ENCODE measurements at places on chromosomes 3 and 15.

- DNase-seq = no peak
Measured at GRCh38 chr3:102525624-102526023, 90.8 kb downstream of the ZPLD1 start.

GRCh38 chr3:75254685-75255084 is 409.4 kb upstream of the FRG2C start:
- DNase-seq = no peak

DNA sequence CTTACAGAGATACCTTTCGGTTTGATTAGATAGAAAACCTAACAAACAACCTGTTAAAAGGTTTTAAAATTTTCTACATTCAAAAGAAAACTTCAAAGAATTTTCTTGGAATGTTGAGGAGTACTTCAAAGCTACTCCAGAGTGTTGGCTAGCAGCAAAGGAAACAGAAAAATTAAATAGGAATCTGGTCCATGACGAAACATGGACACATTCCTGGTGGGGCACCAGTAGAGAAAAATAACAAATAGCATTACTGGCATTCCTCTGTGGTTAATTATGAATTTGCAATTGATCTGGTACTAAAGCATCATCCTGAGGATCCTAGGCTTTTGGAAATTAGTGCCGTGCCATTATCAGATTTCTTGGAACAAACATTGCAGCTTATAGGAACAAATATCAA is 59.5 kb upstream of the DPPA4 start:
- DNase-seq = no peak

DNA sequence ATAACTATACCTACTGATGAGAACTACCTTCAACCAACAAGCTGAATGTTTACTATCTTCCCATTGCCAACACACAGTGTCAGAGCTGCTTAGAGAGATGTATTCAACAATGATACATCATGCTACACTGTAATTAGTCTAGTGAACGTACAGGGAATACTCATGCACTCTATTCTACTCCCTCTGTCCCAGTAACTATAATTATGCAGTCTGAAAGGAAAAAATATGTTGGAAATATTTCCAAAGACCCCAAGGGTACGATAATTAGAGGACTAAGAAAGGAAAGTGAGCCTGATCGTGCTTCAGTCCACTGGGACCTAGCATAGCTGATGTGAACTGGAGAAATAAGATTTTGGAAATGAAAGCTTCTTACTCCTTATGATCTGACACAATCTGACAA is 36.9 kb upstream of the FSIP1 start:
- DNase-seq = no peak

- no peak for DNase-seq
Measured at GRCh38 chr15:31090766-31091165, 10.8 kb downstream of the TRPM1 start.

GRCh38 chr3:100151024-100151707 is 36.9 kb upstream of the FILIP1L start:
- DNase-seq = no peak

- DNase-seq = no peak
Measured at GRCh38 chr3:49805897-49806701, 3.0 kb downstream of the INKA1 start.

- DNase-seq = no peak
Measured at GRCh38 chr3:25884981-25885380, 95.1 kb downstream of the OXSM start.

DNA sequence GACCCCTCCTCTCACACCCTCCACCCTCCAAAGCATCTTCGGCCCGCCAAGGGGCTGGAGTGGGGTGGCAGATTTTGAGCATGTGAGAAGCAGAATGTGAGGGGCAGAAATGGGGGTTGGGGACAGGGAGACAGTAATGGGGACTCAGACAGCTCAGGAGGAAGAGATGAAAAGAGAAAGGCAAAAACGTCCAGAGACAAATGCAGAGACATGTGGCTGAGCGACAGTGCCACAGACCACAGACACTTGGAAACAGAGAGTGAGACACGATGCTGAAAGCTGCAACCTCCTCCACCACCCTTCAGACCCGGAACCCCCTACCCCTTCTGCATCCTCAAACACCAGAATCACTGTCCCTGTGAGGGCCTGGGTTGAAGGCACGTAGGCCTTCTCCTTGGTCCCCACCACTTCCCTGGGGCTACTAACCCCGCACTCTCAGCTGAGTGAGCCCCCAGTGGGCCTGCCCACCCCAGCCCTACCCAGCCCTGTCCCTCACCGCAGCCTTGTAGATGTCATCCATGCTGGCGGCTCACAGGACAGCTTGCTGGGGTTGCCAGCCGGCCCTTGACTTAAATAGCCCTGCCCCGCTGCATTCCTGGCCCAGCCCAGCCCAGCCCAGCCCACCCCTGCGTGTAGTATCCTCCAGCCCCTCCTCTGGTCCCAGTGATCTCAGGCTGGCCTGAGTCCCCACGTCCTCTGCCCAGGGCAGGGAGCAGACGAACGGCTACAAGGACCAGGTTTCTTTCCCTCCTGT is at the start of gene TNNC1:
Gene TNNC1 (minus strand): TSS at position 546 of the 754 bp plus-strand sequence. CDS start 26 bp downstream, at position 520.
- no peak for DNase-seq

DNA sequence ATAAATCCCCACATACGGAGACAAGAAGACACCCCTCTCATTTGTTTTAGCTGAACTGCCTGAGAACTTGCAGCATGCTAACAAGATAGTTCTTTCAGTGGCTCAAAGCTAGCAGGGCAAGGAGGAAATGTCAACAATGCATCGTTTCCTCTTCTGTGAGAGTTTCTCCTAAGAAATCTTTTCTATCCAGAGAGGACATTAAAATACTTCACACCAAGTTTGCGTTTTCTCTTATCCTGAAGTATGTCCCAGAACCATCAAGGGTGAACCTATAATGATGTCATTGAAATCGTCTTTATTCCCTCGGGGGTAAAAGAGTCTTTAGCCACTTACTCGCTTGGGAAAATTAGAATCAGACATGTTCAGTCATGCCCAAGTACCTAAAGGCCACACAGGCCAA is 541.7 kb upstream of the MDFIC2 start:
- DNase-seq = no peak

Measured in stimulated activated CD4-positive, alpha-beta T cell treated with anti-CD3 and anti-CD28 coated beads, Interleukin-12 subunit alpha, Interleukin-12 subunit beta, amount 100 ng/mL, for 48 hours (primary cell).